ENCODE measurements at places on chromosomes 1 and 21. TPM values are rescaled to one million over a fixed set of nuclear protein-coding genes. Genes with fewer than 3 reads are reported as not detected.

The COL6A1 gene
- 388 TPM for polyA plus RNA-seq

DNA sequence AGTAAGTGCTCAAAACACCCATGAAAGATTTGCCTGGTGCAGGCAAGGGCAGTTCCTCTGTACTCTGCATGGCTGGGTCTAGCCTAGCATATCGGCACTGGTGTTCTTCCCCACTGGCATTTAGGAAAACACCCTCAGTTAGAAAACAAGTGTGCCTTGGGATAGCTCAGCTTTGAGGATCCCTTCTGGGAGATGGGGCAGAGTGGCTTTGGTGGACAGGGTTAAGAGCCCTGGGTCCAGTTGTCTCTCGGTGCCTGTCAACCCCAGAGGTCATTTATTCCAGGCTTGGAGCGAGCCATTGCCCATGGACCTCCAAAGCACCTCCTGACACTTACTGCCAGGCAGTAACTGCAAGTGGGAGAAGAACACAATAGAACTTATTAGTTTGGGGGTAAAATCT, 80.8 kb upstream of the DIRAS3 start:
- DNase-seq, result no peak

The FCRLB gene
- 0.58 TPM for polyA plus RNA-seq

GRCh38 chr1:229153955-229154548, 116.9 kb upstream of the RAB4A start:
- DNase-seq, result no peak

DNA sequence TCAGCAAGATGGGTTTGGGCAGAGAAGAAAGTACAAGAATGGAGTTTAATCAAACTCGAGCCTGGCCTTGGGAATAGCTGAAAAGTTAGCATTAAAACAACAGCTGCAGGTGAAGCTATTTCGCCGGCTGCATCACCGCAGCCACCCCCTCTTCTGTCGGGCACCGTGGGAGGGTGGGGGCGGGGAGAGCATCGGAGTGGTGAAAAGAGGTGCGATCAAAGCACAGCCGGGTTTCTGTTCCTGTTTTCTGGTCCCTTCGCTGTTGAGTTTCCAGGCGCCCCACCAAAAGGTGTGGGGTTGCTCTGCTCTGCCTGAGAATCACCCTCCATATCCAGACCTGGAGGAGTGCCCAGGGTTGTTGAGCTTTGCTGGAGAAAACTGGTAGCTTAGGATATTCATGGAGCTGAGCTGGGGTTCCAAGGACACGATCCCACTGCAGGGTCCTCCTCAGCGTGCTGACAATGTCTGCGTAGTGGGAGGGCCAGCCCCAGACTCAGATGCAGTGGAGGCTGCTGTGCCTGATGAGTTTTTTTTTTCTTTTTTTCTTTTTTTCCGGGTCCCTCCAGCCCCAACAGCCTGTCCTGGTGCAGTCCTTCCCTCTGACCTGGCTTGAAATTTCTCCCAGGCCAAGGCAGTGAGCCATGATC, 127.5 kb upstream of the C1orf174 start:
- DNase-seq, result no peak

DNA sequence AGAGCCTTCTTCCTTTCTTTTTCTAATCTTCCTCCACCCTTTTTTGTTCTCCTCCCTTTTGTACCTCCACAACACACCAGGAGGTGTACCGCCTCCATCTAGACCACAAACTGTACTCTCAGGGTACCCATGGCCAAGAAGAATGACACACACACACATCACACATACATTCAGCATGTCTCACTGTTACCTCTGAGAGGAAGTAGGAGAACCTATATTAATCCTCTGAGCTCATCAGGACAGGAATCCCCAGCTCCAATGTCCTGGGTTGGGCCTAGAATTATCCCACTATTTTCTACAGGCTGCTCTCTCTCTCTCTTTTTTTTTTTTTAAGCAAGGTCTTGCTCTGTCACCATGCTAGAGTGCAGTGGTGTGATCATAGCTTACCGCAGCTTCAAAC, 36.7 kb downstream of the ATP2B4 start:
- no peak for DNase-seq

- no peak for DNase-seq
Measured at GRCh38 chr1:11960715-11961114, 19.5 kb upstream of the MFN2 start.

The OR2W3 gene
- not detected for polyA plus RNA-seq

The CFHR4 gene
- polyA plus RNA-seq, result not detected

DNA sequence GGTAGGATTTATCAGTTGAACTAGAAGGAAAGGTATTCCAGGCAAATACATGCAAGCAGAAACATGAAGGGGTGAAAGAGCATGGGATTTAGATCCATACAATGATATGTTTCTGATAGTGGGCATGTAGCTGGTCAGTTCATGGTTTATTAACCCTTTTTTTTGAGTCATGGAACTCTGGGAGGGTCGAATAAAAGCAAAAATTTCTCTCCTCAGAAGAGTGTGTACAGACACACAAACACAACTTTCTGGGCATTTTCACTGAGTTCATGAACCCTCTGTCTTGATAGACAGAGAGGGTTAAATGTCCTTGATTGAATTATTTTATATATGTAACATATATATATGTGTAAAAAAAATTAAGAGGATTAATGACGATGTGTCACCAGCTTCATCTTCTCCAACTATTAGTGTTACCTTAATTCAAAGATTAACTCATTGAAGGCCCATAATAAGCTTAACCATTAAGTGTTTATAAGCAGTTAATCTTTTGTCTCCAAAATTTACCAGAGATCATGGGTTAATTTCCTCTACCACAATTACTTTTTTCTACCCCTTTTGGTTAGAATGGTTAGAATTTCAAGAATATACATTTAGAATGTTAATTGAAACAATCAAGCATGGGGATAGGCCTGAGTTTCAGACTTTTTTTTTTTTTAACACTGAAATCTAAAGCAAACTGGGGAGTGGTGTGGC, 4.6 kb downstream of the JUN start:
- DNase-seq, result no peak

- no peak for DNase-seq
Measured at GRCh38 chr21:36913247-36914169, 53.0 kb downstream of the HLCS start.

- DNase-seq, result peak; percentile 31
Measured at GRCh38 chr1:15799004-15799867, 8.2 kb downstream of the UQCRHL start.

DNA sequence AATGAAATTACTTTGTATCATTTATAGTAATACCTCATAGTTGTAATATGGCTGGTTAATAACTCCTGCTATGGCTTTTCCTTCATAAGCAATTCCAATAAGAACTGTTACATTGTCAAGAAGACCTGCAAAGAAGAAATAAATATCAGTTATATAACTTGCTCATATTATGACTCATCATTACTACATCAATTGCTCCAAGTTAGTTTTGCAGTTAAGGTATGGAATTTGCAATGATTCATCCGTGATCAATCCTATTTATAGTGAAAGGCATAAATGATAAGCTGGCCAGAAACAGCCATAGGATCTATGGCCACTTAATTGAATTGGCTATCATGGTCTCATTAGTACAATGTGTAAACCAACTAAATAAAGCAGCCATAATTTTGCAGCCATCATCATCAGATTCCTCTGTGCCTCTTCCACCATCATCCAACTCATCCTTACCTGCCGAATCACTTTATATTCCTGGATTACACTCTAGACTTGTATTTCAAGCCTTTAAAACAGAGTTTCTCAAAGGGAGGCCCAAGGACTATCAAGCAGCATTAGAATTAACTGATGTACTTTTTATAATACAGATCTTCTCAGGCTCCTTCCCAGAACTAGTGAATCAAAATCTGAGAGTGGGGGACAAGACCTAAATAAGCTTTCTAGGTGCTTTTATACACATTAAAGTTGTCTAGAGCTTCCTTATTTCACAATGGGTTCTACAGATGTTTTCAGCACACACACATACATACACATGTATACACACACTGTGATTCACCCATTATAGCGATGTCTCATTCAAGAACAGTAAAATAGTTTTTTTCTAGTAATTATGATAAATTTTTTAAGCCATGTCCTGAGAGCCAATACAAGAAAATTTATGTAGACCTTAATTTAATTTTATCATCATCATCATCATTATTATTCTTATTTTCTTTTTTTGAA, 21.2 kb upstream of the EPRS1 start:
- DNase-seq, result no peak

GRCh38 chr1:229406798-229407197, 27.1 kb downstream of the ACTA1 start:
- no peak for DNase-seq

DNA sequence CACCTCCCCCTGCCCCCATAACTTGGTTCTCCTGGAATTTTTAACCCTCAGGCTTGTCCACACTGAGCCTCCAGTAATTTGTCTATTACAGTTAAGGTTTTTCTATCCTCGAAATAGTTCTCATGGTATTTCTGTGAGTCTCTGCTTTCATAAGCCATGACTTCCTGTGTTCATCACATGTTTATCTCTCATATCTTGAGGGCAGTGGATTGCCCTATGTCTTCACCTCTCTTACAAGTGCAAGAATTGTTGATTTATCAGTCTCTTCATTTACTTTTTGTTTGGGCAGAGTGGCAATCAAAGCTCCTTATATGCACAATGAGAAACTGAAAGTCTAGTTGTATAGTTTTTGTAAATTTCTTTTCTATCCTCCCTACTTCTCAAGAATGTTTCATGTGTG, 328.4 kb downstream of the PLA2G4A start:
- no peak for DNase-seq

DNA sequence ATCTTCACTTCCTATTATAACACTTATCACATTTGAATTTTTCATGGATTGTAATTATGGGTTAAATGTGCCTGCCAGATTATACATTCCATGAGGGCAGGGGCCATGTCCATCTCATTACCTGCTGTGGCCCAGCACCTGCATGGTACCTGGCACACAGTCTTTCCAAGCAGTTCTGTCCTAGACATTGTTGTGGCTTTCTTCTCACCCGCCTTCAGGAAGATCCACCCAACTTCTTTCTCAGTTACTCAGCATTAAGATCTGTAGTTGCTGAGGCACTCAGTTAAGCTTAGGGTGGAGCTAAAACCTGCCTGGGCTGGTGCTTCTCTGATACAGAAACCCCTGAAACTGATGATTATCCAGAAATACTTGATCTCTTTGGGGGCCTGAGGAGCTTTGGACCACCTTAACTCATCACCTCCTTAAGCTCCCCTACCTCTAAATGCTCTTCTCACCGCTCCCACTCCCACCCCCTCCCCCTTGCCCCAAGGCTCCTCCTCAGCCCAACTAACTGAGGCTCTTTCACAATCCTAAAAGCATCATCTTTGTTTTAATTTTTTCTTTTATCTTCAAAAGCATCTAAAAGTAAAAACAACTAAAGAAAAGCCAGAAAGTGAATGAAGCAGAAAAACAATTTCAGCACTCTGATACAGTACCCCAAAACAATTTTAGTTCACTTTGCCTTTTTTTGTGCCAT, 190.6 kb downstream of the FGGY start:
- no peak for DNase-seq

DNA sequence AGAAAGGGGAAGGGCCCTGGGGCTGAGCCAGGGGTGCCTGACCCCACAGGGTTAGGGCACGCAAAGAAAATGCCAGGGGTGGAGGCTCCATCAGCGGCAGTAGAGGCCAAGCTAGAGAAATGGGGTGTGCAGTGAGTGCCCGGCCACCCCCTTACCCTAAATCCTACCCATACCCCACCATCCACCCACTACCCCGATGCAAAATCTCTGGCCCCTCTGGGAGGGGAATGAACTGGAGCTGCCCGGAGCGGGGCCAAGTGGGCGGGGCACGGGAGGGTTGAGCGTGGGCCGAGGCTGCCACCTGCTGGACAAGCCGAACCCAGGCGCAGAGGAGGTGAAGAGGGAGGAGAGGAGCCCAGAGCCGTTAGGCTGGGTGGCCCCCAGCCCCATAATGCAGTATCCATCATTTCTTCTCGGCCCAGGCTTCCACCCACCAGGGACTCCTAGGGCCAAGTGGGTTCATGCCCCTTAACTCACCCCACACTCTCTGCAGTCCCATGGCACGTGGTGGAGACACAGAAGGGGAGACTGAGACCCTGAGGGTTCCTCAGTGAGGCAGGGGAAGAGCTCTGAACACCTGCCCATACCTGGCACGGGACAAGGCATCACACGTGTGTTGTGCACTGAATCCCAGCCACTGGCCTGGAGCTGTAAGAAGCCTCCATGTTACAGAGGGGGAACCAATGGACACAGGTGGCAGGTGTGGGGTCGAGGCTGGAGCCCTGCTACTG, 1.4 kb upstream of the C1QC start:
- peak; percentile 81 for DNase-seq

DNA sequence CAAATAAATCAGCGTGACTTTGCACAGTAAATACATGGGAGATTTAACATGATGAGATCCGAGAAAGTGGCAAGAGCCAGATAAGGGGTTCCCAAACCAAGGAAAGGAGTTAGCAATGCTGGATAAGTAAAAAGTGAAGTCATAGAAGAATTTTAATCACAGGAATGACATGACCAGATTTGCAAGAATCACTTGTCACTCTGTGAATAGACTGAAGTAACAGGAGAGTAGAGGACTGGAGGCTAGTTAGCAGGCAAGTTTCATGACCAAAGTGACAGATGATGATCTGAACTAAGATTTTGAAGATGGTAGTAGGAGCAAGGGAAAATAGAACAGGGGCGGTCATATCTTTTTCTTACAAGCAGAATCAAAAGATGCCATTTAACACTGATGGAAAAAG, 8.4 kb downstream of the CFH start:
- DNase-seq, result no peak

- no peak for DNase-seq
Measured at GRCh38 chr1:162757476-162757875, 33.0 kb upstream of the HSD17B7 start.

DNA sequence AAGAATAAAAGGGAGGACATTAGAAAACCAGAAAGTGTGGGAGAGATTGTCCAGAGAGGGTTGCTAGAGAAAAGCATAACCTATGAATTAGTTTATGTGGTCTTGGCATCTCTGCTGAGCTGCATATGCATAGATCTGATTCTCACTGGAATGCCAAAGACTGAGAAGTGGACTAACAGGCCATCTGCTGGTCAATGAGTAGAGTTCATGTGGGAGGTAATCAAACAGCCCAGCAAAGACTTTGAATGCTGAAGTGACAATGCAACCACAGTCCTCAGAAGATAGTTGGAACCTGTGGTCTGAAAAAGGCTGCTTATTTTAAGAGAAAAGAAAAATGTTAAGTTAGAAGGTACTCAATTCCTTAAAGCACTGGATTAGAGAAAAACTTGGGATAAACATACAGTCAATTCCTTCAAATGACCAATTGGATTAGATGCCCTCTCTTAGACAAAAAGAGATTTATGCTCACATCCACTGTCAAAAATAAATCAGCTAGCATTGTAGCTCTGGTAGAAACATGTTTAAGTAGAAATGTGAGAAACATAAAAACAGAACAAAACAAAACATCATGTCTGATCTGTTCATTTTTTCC, 382.8 kb downstream of the AMY1C start:
- DNase-seq, result no peak

DNA sequence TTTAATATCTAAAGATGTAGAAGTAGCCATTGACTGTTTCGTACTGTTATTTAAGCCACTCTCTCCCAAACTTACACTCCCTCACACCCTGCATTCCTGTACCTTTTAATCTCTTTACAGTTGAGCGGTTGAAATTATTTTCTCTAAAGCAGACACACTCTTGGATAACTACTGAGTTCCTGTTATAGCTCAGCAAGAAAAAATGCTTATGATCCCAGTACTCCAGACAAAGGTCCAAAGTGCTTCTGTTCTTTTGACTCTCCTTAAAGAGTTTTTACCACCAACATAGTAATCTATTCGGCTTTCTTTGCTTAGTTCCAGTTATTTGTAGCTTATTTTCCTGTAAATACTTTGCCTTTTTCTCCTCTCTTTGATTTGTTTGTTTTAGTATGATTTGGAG, 100.1 kb downstream of the ATF6 start:
- no peak for DNase-seq

GRCh38 chr21:35697321-35697808, 363.0 kb downstream of the SETD4 start:
- DNase-seq, result peak; percentile 63

The ACKR1 gene
- polyA plus RNA-seq, result 45.6 TPM

The GBP7 gene
- not detected for polyA plus RNA-seq
